ENCODE measurements at places on chromosomes 5 and 9. TPM values are rescaled to one million over a fixed set of nuclear protein-coding genes. Genes with fewer than 3 reads are reported as not detected.

DNA sequence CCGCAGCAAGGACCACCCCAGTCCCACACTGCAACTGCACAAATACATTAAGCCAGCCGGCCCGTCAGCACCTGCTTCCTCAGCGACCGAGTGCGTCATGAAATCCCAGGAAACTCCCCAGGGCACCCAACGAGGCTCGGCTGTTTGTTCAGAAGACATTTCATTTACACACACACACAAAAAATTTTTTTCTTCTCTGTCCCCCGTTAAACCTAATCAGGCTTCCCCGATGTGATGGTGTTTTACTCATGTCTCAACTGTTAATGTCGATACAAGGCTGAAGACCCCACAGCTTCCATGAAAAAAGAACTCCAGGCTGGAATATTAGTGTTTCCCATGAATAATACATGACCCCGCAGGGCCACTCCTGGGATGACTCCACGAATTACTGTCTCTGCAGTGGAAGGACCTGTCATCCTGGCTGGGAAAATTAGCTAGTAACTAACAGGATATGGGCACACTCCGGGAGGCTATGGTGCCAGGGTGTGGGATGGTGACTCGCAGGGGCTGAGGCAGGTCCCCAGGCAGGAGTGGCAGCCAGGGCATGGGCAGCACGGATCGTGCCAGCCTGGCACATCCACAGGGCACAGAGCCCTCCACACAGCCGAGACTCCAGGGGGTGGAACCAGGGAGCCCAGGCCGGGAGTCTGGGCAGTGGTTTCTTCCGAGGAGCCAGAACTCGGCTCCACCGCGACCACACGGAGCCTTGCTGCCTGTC, 102.4 kb downstream of the VAV2 start:
- DNase-seq = no peak

GRCh38 chr9:125889112-125889475, 141.9 kb downstream of the PBX3 start:
- DNase-seq = no peak

DNA sequence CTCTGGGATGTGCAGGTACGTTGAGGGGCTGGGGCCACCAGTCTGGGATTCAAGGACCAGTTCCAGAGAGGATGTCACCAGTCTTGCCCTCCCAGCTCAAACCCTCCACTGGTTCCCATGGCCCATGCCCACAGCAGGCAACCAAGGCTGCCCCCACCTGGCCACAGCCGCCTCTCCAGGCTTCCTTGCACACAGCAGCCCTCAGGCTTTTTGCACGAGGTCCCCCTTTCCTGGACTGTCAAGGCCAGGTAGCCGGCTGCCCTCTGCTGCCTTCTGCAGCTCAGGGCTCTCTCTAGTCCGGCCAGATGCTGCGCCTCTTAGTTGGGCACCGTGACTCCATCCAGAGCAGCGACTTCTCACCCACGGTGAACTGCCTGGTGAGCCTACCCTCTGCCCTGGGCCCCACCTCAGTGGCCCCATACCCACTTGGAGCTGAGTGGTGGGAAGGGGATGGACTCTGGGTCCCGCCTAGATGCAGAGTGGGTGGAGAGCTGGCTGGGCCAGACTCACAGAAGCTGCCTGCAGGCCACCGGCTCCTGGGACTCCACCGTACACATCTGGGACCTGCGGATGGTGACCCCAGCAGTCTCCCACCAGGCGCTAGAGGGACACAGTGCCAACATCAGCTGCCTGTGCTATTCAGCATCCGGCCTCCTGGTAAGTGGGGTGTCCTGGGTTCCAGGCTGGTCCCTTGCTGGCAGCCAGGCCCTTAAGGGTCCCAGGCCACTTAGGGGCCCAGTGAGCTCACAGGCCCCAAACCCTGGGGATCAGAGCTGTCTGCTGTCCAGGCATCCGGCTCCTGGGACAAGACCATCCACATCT, 2.9 kb downstream of the WDR38 start:
- DNase-seq = no peak

DNA sequence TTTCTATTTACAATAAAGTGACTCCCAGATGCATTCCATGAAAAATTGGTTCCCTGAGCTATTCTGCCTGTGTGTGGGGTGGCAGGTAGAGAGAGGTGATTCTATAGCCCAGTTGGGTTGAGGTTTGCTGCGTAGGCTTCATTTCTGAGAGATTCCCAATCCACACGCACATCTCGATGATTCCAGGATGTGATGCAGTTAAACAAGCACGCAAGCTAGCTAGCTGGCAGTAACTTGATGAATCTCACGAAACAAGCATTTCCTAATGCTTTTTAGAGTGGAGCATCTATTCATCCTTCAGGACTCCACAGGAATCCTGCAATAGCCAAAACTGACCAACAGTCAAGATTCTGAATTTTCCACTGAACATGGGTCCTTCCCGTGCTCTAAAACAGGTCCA, 43.8 kb upstream of the CER1 start:
- no peak for DNase-seq

GRCh38 chr5:172626031-172626581, 15.0 kb upstream of the NEURL1B start:
- no peak for DNase-seq

- no peak for DNase-seq
These were observed 349.6 kb downstream of the PDE4D start for GRCh38 chr5:59543821-59544442.

- no peak for DNase-seq
These were observed 51.9 kb downstream of the ERAP1 start for GRCh38 chr5:96755851-96756250.

DNA sequence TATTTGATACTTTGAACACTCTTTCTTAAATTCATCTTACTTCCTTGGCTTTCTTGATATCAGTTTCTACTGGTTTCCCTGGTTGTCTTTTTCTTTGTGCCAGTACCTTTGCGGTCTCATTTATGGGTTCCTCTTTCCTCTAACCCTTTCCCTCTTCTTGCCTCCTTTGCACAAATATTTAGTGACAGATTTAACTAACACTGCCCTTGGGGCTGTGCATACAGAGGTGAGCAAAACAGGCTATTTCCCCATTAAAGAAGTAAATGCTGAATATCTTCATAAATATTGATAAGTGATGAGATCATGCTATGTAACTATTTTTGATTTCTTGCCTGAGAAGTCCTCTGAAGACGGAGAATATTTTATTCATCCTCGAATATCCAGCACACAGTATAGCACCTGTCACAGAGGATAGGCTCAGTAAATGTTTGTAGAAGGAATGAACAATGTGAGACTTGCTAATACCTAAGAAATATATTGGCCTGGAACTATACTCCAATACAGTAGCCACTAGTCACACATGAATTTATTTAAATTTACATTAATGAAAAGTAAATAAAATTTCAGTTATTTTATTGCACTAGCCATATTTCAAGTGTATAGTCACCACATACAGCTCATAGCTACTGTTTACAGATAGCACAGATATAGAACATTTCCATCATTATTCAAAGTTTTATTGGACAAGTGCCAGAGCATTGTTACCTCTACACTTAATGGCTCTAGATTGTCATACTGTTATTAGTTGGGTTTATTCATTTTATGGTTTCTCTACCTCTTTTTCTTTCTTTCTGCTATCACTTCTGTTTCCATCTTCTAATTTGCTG, 90.4 kb downstream of the RIC1 start:
- DNase-seq = no peak

- DNase-seq = no peak
These were observed 4.4 kb upstream of the CEP72 start for GRCh38 chr5:607541-608428.

DNA sequence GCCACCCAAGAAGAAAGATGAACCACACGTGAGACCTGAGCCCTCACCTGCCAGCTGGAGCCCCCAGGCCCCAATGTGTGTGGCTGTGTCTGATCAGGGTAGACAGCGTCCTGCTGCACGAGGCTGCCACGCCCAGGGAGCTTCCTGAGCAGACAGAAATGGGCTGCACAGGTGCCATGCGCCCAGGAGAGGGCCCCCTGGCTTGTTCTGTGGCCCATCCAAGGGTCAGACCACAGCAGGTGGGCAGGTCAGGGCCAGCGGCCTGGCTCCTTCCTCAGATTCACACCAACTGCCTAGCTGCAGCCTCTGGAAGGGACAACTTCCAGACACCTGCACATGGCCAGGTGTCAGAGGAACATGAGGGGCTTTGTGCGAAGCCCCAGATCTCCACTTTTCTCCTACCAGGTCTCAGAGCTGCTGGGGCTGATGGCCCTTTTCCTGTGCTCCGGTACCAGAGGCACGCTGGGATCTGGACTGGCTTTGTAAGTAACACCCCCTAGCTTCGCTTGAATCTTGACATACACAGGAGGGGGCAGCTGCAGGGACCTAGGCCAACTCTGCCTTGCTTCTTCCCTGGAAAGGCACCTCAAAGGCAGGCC, 10.8 kb downstream of the SARDH start:
- DNase-seq = no peak

DNA sequence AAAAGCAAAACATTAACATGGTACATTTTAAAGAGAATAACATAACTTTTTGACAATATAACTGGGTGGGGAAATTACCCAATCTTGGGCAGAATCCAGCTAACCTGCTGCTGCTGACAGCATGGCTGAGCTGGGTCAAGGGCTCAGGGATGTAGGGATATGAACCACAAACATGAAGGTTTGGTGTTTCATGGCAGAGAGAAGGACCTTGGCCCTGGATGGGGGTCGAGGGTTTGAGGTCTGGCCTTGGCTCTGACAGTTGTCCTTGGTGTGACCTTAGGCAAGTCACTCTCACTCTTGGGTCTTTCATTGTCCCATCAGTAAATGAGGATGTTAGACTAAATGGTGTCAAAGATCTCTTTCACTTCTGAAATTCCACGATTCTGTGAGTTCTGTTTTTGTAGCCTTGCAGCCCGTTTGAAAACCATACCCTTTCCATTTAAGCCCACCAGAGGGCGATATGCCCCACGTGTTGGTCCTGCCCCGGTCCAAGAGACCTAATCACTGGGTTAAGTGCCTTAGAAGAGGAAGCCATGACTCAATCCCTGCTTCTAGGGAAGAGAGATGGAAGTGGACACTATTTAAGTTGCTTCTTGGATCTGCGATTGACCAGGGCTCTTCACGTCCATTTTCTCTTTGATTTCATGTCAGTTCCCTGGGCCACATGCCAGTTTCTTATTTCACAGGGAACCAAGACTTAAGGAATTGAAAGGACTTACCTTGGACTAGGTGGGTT, 56.8 kb upstream of the TEX48 start:
- peak; percentile 67 for DNase-seq

DNA sequence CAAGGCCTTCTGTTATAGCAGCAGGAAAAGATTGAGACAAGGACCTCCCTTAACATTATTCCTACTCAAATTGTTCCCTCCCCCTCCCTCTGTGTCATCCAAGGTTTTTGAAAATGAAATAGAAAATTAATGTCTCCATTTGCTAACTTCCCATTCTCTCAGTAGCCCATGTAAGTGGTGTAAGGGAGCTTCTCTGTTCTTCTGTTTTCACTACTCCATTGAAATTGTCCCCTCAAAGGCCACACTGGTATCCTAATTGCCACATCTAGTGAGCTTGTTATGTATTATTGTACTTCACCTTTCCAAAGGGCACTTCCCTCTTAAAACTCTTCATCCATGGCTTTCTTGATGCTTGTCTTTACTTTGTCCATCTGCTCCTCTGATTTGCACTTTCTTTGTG, 131.2 kb upstream of the PIK3R1 start:
- DNase-seq = no peak

DNA sequence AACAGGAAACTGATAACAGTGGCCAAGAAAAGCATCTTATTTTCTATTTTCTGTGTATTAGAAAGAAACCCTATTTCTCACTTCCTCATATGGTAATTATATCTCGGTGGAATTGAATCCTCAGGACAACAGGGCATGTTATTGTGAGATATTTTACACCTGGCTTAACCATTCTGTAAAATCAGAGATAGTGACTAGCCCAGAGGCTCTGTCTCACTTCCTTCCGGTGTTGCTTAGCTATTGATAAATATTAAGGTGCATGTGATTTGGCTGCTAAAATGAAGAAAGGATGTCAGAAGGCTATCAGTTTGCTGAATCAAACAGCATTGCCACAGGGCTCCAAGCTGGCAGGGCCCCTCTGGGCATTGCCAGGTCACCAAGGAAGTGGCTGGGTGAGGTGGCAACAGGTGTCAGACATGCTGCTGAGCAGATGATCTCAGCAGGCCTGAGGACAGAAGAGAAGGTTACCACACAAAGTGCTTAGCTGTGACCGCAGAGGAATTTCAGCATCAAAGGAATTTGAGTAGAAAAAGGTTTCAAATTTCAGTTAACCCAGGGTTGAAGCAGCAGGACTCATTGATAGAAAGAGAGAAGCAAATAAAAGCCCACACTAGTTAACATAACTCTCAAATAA, 330.7 kb downstream of the PDE4D start:
- DNase-seq = no peak

GRCh38 chr5:25568989-25569625, 924.3 kb upstream of the CDH10 start:
- no peak for DNase-seq

- DNase-seq = no peak
These were observed 169.7 kb downstream of the MPDZ start for GRCh38 chr9:13109781-13110180.

GRCh38 chr5:56712895-56713591, 102.3 kb upstream of the MAP3K1 start:
- DNase-seq = no peak

DNA sequence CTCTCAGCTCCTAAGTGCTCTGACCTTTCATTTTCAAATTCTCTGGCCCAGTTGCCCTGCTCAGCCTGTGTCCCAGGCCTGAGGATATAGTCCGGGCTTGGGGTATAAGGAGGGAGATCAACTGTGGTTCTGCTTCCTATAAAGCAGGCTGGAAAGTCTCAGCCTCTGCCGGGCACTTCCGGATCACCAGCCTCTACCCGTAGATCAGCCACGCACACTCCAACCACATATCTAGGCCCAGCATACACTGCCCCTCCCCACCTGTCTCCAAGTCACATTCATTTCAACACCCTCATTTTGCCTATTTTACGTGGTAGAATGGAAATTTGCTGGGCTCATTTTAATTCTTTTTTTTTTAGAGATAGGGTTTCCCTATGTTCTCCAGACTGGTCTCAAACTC, 3.1 kb downstream of the ZER1 start:
- DNase-seq = no peak

GRCh38 chr9:115369322-115369957, 251.5 kb upstream of the TNC start:
- no peak for DNase-seq

DNA sequence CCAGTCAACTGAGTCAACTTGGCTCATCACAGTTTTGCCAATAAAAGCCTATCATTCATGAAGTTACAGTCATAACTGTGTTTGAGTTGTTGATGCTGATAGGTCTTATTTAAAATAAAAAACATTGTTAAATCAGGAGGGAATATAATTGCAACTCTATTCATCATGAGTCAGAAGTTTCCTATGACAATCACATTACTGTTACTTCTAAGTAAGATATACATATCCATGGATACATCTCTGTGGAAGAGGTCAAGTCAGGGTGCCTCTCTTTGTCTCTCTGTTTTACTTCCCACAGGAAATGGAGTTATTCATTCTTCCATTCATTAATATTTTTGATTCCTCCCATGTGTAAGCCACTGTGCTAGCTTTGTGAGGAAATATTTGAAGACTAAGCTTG, 2015.4 kb upstream of the WWC1 start:
- no peak for DNase-seq

CDH12 gene
- total RNA-seq = not detected

SLCO6A1 gene
- not detected for total RNA-seq

ATG10 gene
- total RNA-seq = 10.7 TPM

TMED7 gene
- 41.6 TPM for total RNA-seq

SHISAL2B gene
- not detected for total RNA-seq

ANKDD1B gene
- total RNA-seq = not detected

HMGCR gene
- total RNA-seq = 48.3 TPM

CDC20B gene
- total RNA-seq = not detected

WNT8A gene
- not detected for total RNA-seq

IER5L gene
- 1.2 TPM for total RNA-seq

PCYOX1L gene
- 17.2 TPM for total RNA-seq

LCN15 gene
- total RNA-seq = not detected

PDGFRB gene
- 1.1 TPM for total RNA-seq

PRELID2 gene
- 2.5 TPM for total RNA-seq

Measured in activated naive CD8-positive, alpha-beta T cell treated with anti-CD3 and anti-CD28 coated beads for 36 hours (primary cell).